ENCODE measurements at places on chromosomes 3 and 15. TPM values are rescaled to one million over a fixed set of nuclear protein-coding genes. Genes with fewer than 3 reads are reported as not detected.

DNA sequence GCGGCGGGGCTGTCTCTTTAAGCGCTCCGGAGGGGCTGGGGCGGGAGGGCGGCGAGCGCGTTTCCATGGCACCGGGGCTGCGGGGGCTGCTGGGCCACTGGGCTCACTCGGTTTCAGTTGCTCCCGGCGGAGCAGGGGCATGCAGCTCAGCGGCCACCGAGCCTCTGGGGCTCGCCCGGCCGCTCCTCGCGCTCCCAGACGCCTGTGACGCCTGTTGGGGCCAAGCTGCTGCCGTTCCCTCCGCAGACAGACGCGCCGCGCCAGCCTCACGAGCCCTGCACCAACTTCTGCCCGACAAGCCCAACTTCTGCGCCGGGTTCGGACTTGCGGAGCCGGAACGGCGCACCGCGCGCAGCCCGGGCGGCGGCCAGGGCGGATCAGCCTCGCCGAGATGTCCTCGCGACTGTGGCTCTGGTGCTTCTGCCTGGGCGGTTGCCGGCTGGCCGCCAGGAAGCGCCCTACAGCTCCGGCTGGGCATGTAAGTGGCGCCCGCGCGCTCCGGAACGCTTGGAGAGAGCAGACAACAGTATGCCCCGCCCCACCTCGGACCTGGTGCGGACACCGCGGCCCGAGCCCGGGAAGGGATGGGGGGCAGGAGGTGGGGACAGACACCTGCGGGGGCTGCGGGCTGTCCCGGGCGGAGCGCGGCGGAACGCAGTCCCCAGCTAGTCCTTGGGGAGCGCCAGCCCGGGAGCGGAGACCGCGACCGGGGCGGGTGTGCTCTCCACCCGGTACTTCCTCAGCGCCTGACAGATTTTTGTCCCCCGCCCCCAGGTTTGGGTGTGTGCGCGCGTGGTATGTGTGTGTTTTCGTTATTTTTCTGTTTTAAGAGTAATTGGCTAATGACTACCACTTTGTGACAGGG lies 154.1 kb upstream of the GOLIM4 start:
- H3K4me1 ChIP-seq = peaks cover 13% of the 10 kb centered on the region
- H3K4me3 ChIP-seq = peak overlapping the region; percentile 56
- no peak overlapping the region for H3K27ac ChIP-seq
- no peaks in the 10 kb centered on the region for H3K36me3 ChIP-seq

FOXB1 gene
- total RNA-seq = 0.54 TPM

LPP gene
- total RNA-seq = 63.6 TPM

DNA sequence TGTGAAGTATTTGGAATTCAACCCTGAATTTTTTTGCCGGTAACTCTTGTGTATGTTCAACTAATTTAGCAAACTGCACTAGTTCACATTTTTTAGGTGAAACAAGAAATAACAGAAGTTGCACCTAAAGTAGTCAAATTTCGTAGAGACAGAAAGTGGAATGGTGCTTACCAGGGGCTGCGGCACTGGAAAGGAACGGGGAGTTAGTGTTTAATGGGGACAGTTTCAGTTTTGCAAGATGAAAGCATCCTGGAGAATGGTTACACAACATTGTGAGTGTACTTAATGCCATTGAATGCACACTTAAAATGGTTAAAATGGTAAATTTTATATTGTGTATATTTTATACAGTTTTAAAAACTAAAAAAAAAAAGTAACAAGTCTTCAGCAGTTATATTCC lies 27.4 kb downstream of the PPARG start:
- H3K36me3 ChIP-seq = no peaks in the 10 kb centered on the region
- H3K4me3 ChIP-seq = no peak overlapping the region

- no peak for DNase-seq
- no peaks in the 10 kb centered on the region for H3K36me3 ChIP-seq
Observed at GRCh38 chr15:93974804-93975481, 256.4 kb upstream of the MCTP2 start.

DNA sequence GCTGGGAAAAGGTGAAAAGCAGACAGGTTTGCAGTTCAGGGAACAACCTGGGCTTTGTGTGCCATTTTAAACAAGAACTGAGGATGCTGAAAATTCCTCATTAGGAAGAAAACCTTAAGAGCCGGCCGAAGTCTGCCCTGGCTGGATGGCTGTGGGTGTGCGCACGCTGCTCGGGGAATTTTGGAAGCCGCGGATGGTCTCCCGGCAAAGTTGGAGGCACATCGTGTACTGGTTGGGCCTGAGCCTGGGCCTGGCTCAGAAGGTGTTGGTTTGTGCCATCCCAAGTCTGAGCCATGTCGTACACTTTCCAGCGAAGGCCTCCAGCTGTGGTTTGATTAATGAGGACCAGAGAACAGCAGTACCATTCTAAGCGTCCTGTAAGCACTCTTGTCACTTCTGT lies 188.2 kb downstream of the ATP10A start:
- peaks cover 13% of the 10 kb centered on the region for H3K36me3 ChIP-seq
- no peak overlapping the region for H3K27ac ChIP-seq
- no peak for DNase-seq
- H3K4me1 ChIP-seq = no peaks in the 10 kb centered on the region
- H3K4me3 ChIP-seq = no peak overlapping the region

DNA sequence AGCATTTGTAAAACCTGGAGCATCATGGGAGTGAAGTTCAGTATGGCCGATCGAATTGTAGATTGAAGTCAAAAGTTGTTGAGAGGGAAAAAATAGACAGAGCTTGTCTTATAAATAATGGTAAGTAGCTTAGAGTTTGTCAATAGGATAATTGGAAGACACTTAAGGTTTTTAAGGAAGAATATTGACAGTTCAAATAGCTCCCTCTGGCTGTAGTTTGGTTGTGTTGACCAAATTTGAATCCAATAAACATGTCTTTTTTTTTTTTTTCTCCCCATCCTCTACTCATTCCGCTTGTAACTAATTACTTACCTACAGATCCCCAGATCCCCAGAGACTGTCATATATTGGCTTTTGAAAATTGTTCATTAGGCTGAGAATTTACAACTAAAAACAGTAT lies 677.0 kb downstream of the AGBL1 start:
- no peak for DNase-seq
- no peak overlapping the region for H3K27ac ChIP-seq
- H3K36me3 ChIP-seq = no peaks in the 10 kb centered on the region
- peaks cover 3% of the 10 kb centered on the region for H3K27me3 ChIP-seq
- no peak overlapping the region for H3K4me3 ChIP-seq
- H3K4me1 ChIP-seq = no peaks in the 10 kb centered on the region

DNA sequence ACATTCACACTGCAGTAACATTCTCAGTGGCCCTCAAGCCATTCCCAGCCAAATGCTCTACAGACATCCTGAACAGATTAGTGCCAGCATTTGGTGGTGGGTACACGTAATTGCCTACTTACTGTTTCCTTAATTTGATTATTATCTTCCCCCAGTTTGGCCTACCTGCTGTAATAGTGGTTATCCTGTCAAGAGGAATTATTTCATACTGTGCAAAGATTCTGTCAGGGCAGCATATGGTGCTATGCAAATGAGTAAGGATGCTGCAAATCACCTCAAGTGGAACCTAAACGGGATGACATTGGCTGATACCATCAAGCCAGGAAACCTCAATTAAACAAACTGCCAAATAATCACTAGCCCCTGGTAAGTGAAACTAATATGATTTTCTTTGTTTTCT lies 88.7 kb downstream of the SEMA6D start:
- H3K36me3 ChIP-seq = no peaks in the 10 kb centered on the region
- DNase-seq = no peak
- H3K4me1 ChIP-seq = no peaks in the 10 kb centered on the region
- H3K27me3 ChIP-seq = peaks cover 3% of the 10 kb centered on the region
- H3K4me3 ChIP-seq = no peak overlapping the region

DNA sequence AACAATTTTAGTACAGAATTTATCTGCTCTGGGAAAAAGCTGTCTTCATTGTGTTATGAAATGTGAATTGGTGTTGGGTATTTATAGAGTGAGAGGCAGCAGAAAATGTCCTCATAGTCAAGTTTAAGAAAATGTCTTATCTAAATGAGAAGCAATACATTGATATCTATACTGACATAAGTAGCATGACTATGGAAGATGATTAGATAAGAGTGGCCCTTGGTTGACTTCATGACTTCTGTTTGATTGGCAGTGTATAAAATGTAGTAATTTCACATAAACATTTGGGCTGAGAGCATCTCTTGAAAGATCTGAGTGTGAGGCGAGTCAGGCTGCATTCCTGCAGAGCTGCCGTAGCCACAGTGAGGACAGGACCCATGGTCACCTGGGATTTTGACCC lies 19.4 kb downstream of the MCTP2 start:
- peaks cover 25% of the 10 kb centered on the region for H3K36me3 ChIP-seq
- H3K27me3 ChIP-seq = no peaks in the 10 kb centered on the region

GABRR3 gene
- not detected for total RNA-seq

CEMIP gene
- not detected for total RNA-seq

COPG1 gene
- total RNA-seq = 136 TPM

SUMF1 gene
- total RNA-seq = 9.0 TPM

DNA sequence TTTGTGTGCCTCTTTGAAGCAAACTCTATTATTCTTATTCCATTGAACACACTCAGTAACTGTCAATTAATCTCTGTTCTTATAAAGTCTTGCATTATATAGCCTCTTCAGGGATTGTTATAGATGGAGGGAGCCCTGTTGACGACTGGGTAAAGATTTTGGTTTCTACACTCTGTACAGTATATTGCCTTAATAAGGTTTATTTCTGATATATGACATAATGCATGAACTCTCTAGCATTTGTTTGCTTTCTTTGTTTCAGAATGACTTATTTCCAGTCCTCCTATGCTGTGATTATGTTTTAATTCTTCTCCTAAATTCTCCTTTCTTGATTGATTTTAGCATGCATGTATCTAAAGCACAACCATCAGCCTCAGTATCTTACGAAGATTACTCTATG lies 494.9 kb downstream of the DIPK2A start:
- H3K36me3 ChIP-seq = no peaks in the 10 kb centered on the region
- no peaks in the 10 kb centered on the region for H3K27me3 ChIP-seq
- H3K27ac ChIP-seq = no peak overlapping the region
- H3K4me1 ChIP-seq = no peaks in the 10 kb centered on the region

DNA sequence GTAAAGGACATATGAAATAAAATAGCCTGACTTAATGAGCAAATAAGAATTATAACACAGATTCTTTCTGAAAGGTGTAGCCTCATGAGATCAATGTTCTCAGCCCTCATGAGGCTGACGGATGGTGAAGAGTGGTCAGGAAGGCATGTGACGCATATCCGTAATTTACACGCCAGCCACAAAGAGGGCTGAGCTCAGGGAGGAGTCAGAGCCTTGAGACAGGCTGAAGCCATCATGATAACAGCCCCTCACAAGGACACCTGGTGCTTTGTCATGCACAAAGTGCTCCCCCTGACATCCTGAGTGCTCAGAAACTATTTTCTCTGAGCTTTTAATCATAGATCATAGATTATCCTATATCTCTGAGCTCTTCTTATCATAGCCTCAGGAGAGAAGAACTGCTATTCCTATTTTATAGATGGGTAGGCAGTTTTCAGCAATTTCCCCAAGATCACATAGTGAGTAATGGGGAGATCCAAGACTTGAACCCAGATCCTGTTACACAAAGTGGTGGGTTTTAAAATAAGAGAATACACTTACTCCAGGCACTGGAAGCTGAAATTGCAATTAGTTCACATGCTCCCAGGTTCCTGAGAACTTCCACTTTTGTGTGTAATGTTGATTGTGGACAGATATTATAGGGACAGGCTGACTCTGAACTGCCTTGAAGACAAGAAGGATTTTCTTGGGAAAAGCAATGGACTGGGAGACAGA lies 267.1 kb downstream of the RPLP1 start:
- H3K4me3 ChIP-seq = no peak overlapping the region
- peaks cover 9% of the 10 kb centered on the region for H3K36me3 ChIP-seq
- peak; percentile 65 for DNase-seq
- H3K27me3 ChIP-seq = peaks cover 12% of the 10 kb centered on the region
- H3K4me1 ChIP-seq = peaks cover 95% of the 10 kb centered on the region
- peak overlapping the region; percentile 79 for H3K27ac ChIP-seq

RPUSD3 gene
- total RNA-seq = 49.9 TPM

DNA sequence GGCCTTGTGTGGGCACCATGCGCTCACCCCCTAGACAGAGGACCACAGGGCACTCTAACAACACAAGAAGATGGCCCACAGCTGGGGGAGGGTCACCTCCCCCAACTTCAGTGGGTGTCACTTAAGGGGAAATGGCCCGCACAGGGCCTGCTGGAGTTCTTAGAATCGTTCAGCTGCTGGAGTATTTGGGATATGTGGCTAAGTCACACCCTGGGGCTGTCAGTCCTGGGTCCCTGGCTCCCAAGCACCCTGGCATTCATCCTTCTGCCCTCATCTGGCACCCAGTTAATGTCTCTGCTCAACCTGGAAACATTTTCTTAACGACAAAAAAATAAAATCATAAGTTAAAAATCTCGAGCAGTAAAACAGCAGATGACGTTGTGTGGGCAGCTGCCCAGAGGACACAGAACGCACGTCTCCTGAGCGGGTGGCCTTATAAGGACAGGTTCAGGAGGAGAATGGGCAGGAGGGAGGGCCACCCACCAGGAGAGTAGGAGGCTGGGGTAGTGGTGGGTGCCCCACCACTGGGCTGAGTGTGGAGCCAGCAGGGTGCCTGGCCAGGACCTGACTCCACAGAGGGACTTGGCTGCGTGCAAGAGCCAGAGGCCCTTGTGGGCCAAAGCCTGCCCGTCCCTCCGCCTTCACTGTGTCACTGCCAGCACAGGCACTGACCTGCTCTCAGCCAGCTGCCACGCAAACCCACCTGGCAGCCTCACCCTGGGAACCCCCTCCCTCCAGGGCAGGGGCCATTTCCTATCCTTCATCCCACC lies 11.5 kb downstream of the KBTBD13 start:
- H3K36me3 ChIP-seq = no peaks in the 10 kb centered on the region
- H3K4me1 ChIP-seq = no peaks in the 10 kb centered on the region
- DNase-seq = no peak
- H3K27ac ChIP-seq = no peak overlapping the region

ERICH6 gene
- 0.81 TPM for total RNA-seq

DNA sequence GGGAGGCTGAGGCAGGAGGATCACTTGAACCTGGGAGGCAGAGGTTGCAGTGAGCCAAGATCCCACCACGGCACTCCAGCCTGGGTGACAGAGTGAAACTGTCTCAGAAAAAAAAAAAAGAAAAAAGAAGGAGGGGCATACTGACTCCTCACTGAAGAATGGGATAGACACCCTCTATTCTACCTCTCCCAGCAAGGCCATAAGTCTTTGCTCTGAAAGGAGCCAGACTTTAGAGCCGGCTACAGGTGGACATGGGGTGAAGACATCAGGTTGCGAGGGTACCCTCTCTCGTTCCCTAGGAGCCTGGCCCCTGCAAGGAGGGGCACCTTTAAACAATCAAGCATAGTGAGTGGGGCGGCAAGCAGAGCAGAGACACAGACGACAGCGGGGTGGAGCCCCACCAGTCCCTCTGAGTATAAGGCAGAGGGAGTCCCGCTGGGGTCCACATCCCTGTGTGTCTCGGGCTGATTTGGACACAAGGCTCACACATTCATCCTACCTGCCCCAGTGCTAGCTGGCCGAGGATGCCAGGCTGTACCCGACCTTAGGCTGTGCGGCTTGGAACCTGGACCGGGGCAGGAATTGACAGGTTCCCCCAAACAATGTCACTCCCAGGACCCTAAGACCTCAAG lies 1.1 kb downstream of the GRAMD2A start:
- H3K27me3 ChIP-seq = peaks cover 20% of the 10 kb centered on the region
- peaks cover 13% of the 10 kb centered on the region for H3K4me1 ChIP-seq
- no peak overlapping the region for H3K27ac ChIP-seq
- peaks cover 32% of the 10 kb centered on the region for H3K36me3 ChIP-seq

GJD2 gene
- total RNA-seq = not detected

DAZL gene
- total RNA-seq = not detected

KLHL6 gene
- total RNA-seq = 41.2 TPM

GRCh38 chr15:34714476-34715121 lies 40.2 kb downstream of the GJD2 start:
- H3K36me3 ChIP-seq = no peaks in the 10 kb centered on the region
- no peak for DNase-seq
- no peak overlapping the region for H3K27ac ChIP-seq
- H3K27me3 ChIP-seq = peaks cover 34% of the 10 kb centered on the region
- no peaks in the 10 kb centered on the region for H3K4me1 ChIP-seq

KLF15 gene
- total RNA-seq = not detected

CD200 gene
- 4.0 TPM for total RNA-seq
